ENCODE measurements at places on chromosomes 6 and 20. TPM values are rescaled to one million over a fixed set of nuclear protein-coding genes. Genes with fewer than 3 reads are reported as not detected.

The SAMD5 gene
- 1.4 TPM for total RNA-seq

The FAXC gene
- total RNA-seq, result 0.16 TPM

- no peaks in the 10 kb centered on the region for H3K27me3 ChIP-seq
- no peak for DNase-seq
- H3K36me3 ChIP-seq, result no peaks in the 10 kb centered on the region
- H3K4me3 ChIP-seq, result no peak overlapping the region
- no peaks in the 10 kb centered on the region for H3K4me1 ChIP-seq
Measured at GRCh38 chr20:1479831-1480595, 11.2 kb downstream of the SIRPB2 start.

GRCh38 chr6:84870672-84871071 lies 106.3 kb upstream of the TBX18 start:
- H3K27ac ChIP-seq, result no peak overlapping the region
- no peaks in the 10 kb centered on the region for H3K4me1 ChIP-seq
- H3K4me3 ChIP-seq, result no peak overlapping the region
- H3K27me3 ChIP-seq, result no peaks in the 10 kb centered on the region

GRCh38 chr20:57426271-57426689 lies 35.1 kb downstream of the RBM38 start:
- no peaks in the 10 kb centered on the region for H3K27me3 ChIP-seq
- H3K4me3 ChIP-seq, result no peak overlapping the region
- no peaks in the 10 kb centered on the region for H3K36me3 ChIP-seq
- DNase-seq, result no peak

GRCh38 chr20:370151-370600 lies 10.4 kb upstream of the TRIB3 start:
- no peaks in the 10 kb centered on the region for H3K36me3 ChIP-seq
- no peak for DNase-seq
- no peak overlapping the region for H3K4me3 ChIP-seq
- no peaks in the 10 kb centered on the region for H3K27me3 ChIP-seq
- no peaks in the 10 kb centered on the region for H3K4me1 ChIP-seq

Measured in right atrium auricular region (tissue), 2 donors.